A549 treated with ZK216348 at 1 μM for 4 hours (cell line): ENCODE measurements at places on chromosomes 11 and 22. TPM values are rescaled to one million over a fixed set of nuclear protein-coding genes. Genes with fewer than 3 reads are reported as not detected.

The APOBEC3B gene
- total RNA-seq, result 26.1 to 35.6 TPM (median 27.5 TPM) in 5 replicates

The MOGAT2 gene
- not detected in 5 replicates for total RNA-seq

The FDXACB1 gene
- total RNA-seq, result 1.4 to 2.3 TPM (median 1.6 TPM) in 5 replicates

The TTC28 gene
- 2.5 to 3.8 TPM (median 3.5 TPM) in 5 replicates for total RNA-seq

The P2RY6 gene
- 3.9 to 12.7 TPM (median 8.7 TPM) in 5 replicates for total RNA-seq
